ENCODE measurements at places on chromosomes 4 and X. TPM values are rescaled to one million over a fixed set of nuclear protein-coding genes. Genes with fewer than 3 reads are reported as not detected.
A peak's percentile ranks its signal among the peaks of the same experiment; 100 is the strongest.

The MAGEC2 gene
- not detected for total RNA-seq

The ANKRD50 gene
- total RNA-seq, result 91.9 TPM

The ADAMTS3 gene
- total RNA-seq, result 5.2 TPM

The PRPS1 gene
- total RNA-seq, result 39.0 TPM

The RAB39B gene
- total RNA-seq, result 0.07 TPM

The TIMP1 gene
- total RNA-seq, result 48.8 TPM

GRCh38 chrX:139691843-139692505 lies 16.0 kb downstream of the MCF2 start:
- no peak for DNase-seq

DNA sequence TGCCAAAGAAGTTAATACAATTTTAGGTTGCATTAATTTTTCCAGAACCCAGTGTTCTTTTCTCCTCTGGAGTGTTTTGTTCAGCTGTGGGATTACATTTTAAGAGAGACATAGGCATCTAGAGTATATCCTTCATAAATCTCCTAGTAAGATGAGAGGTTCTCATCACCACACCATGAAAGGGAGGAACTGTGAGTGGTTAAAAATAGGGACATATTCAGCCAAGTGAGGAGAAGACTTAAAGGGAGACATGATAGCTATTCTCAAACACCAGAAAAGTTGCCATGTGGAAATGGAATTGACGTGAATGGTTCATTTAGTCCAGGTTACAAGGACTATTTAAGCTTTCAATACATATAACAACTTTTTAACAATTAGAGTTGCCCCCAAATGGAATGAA lies 6.5 kb upstream of the MRPL1 start:
- DNase-seq, result no peak

DNA sequence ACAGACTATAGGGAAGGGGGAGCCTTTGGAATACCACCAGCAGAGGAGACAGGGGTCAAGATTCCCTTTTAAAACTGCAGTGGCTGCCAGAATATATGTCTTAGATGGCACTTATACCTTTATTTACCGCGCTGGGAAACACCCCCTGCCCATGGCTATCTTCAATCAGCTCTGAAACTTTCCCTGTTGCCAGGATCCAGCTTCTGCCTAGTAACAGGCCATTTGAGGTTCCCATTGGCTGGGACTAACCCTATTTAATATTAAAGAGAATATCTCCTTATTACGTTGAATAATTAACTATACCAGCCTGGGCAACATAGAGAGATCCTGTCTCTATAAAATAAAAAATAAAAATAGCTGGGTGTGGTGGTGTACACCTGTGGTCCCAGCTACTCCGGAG lies 23.8 kb downstream of the SOWAHB start:
- no peak for DNase-seq

- DNase-seq, result no peak
Measured at GRCh38 chrX:99468993-99469392, 941.1 kb downstream of the PCDH19 start.

- no peak for DNase-seq
Measured at GRCh38 chrX:39730662-39731329, 367.0 kb downstream of the BCOR start.

DNA sequence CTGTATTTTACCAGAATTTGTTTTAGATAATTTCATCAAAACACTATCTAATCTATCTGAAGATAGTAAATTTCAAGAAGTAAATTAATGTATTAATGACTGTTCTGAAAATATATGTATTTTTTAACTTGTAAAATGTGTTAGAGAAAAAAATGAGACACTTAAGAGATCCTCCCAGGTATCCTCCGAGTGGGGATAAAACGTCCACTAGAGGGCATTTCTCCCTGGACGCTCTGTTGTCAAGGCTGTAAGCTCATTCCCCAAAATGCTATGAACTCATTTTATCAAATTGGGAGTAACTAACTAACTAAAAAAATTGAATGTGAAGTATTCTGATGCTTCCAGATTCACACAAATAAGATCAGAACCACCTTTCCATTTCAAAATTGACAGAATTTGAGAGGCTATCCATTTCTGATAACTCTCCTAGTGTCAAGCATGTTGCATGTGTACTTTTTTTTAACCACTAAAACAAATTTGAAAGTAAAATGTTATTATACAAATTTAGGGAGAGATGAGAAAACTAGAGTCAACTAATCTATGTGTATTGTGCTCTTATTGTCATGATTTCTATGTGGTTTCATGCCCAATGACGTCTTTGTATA lies 337.3 kb upstream of the HS3ST1 start:
- DNase-seq, result no peak

DNA sequence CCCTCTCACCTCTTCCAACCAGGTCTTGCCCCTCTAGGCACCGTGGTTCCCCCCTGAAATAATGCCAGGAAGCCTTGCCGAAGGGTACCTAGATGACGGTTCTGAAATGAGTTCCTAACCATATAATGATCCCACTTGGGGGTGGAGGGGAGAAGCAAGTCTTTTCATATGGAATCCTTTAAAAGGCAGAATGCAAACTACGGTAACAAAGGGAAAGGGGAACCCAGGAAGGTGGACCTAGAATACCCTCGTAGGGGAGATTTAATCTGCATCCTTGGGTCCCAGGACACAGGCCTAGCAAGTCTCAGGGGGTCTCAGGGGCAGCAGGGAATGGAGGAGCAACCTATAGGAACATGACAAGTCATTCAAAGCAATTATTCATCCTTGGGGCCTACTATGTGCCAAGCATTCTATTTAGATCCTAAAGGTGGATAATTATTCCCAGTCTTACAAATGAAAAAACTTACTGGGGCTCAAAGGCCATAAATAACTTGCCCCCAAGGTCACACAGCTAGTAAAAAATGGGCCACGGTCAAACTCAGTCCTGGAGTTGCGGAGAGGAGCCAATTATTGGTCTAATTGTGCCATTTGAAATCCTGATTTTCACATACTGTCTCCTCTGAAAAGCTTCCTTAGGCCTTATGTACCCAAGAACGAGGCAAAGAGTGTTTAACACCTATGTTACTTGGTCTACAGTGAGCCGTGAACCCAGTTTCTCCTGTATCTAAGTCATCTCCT lies 8.8 kb downstream of the BCOR start:
- no peak for DNase-seq

DNA sequence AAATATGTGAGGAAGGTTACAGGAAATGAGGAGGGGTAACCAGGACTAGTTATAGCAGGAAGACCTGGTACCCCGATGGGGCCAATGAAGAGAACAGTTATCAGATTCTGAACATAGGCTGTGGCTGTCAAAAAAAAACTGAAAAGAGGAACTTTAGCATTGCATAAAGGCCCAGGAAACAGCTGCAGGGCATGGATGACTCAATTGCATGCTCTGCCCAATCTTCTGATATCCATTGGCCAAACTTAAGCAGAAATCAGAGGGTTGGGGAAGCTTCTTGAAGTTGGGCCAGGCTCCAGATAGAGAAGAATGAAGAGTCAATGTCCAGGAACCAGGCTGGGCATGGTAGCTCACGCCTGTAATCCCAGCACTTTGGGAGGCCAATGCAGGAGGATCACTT lies 1222.4 kb upstream of the PRKX start:
- DNase-seq, result no peak

GRCh38 chr4:184250795-184251669 lies 33.4 kb upstream of the ENPP6 start:
- no peak for DNase-seq

DNA sequence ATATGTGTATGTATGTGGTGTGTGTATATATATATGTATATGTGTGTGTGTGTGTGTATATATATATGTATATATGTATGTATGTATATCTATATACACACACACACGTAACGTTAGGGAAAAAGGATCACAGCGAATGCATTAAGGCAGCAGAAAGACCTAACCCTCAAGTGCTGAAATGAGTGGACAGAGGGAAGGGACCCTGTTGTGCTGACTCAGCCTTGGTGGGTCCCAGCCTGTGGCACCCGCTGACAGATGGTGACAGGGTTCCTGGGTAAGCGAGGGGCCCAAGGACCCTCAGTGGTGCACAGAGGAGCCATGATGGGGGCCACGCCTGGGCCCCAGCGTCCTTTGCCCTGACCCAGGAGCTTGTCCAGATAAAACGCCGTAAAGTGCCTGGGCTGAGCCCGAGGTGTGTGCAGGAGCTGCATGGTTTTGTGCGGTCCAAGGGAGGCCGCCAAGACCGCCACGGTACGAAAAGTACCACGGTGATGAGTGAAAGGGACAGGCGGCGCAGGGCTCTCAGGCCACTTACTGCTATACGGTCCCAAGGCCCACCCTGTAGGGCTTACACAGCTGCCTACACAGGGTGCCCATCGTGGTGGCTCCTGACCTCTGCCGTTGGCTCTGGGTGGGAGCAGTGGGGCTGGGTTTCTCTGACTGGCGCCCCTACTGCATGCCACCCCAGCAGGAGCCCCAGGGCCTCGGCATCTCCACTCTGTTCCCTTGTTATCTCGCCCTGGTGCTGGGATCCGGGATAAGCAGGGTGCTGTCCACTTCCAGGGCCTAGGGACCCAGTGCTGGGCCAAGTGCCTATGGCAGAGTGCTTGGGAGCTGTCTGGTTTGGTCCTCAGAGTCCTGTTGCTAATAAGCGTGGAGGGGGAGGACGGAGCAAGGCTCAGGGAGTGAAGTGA lies 10.0 kb downstream of the SH3BP2 start:
- no peak for DNase-seq

DNA sequence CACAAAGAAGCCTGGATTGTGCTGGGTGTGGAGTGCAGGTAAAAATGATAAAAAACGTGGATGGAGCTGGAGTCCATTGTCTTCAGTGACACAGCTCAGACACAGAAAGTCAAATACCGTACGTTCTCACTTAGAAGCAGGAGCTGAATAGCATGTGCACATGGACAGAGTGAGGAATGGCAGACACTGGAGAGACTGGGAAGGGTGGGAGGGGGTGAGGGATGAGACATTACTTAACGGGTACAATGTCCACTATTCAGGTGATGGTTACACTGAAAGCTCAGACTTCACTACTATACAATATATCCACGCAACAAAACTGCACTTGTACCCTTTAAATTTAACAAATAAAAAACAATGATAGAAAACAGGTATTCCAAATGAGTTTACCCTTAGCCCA lies 18.1 kb upstream of the IRAK1 start:
- no peak for DNase-seq

- DNase-seq, result no peak
Measured at GRCh38 chr4:16450031-16450430, 223.8 kb upstream of the TAPT1 start.

GRCh38 chrX:132393085-132393484 lies 95.8 kb downstream of the MBNL3 start:
- DNase-seq, result no peak

DNA sequence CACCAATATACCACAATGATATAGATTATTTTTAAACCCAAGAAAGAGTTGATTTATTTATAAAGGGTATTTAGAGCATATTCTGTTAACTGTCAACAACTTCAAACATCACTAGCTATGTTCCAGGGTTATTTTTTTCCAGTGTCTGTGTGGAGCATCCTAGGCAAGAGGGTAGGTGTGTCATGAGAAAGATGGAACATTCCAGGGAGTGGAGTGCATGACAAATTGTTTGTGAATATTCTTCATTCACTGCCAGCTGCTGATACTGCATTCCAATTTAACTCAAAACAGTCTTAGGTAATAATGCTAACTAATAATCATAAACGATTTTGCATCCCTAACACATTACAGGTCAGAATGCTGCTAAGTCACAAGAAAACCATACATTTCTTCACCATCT lies 148.7 kb upstream of the RASGEF1B start:
- DNase-seq, result no peak

DNA sequence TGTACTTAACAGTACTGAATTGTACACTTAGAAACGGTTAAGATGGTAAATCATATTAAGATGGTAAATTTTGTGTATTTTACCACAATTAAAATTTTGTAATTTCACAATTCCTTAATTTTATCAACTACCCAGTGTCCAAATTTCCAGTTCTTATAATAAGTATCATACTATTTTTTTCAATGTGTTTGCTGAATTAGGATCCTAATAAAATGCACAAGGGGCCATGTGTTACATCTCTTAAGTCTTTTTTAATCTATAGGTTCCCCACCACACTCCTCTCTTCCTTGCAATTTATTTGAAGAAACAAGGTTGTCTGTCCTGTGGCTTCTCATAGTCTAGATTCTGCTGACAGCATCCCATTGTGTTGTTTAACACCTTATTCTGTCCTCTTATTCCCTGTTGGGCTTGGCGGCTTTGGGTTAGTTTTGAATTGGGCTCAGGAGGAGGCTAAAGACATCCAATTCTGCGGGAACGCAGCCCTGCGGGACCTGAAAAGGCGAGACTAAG lies 533 bp upstream of the SYAP1 start:
- no peak for DNase-seq

DNA sequence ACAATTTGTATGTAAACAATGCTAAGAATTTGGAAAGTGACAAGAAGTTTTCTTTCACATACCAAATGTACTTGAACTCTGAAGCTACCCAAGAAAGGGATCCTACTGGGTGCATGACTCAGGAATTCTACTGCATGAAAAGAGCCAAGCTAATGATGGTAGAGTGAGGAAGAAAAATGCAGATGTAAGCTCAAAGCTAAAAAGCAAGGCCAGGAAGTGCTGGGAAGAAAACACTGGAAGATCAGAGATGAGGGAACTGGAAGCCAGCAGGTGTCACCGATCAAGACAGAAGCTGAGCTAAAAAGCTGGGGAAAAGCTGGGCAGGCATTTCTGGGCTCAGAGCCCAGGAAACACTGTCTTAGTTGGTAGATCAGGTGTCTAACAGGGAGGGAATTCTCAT lies 449.1 kb downstream of the NKX6-1 start:
- no peak for DNase-seq

DNA sequence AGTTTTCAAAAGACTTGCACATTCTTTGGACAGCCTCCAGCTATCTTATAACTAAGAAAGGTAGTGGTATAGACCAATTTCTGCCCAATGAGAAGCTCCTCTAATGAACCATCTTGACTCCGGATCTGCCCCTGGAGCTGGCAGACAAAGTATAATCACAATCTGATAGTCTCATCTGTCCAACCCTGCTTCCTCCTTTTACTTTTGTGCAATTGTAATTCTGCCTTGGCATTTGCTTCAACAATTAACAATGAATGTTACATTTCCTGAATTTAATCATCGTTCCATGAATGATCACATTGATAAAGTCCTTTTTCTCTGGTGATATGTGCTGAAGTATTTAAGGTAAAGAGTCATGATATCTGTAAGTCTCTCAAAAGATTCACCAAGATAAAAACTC lies 27.8 kb downstream of the FRYL start:
- DNase-seq, result peak; percentile 39
